ENCODE measurements at places on chromosomes 12 and 14.

DNA sequence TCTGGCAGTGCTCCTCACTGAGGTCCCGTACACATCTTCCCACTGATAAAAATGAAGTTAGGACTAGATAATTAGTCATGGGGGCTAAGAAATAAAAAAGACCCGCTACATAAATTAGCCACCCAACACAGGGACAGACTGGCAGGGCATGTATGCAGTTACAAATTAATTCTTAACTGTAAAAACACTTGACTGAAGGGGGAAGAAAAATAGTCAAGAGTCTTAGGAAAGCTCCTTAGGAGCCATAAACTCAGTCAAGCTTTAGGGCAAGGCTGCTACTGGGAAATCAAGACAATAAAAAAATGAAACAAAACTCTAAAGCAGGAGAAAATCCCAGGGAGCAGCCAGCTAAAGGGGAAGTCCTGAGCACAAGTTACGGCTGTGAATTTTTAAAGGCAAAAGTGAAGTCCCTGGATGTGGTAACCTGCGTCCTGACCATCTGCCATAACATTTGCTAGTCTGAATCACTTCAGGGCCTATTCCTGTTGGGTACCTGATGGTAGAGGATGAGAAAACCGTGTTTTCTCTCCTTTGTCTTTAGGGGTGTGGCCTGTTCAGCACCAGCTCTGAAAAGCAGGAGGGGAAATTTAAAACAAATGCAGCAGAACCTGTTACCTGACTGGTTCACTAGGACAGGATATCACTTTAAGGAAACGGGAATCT, 7.5 kb upstream of the NPFF start:
- DNase-seq: no peak

GRCh38 chr14:80664576-80664975, 277.0 kb downstream of the CEP128 start:
- DNase-seq: no peak

DNA sequence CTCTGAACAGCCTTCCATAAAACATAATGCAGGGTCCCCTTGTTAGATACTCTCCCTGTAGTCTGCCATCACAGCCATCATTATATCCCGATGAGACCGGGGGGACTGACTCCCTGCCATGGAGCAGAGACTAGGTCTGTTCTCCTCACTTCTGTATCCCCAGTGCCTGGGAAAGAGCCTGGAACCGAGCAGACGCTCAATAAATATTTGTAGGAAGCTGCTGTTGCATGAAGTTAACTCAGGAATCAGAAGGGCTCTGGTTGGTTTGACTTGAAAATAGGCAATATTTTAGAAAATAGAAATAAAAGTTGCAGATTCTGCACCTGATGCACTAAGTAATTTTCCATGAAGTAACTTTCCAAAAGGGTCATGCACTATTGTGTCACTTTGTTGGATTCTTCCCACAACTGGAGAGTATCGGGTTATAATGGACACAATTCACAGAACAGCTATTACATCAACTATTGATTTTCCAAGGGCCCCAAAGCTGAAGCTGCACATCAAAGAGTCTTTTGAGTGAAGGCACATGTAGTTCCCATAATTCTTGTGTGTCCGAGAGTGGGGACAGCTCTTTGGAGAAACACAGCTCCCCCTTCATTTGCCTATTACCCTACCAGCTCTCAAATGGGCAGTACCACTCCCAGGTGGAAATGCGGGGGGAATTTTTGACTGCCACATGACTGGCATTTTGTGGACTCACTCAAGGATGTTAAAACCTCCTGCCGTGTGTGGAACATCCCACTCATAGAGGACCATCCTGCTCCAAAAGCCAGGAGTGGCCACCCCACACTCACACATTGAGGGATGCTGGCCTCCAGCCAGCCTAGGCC, 18.8 kb downstream of the CLMN start:
- no peak for DNase-seq

GRCh38 chr12:17810399-17810798, 279.6 kb downstream of the RERGL start:
- DNase-seq: no peak
